CD4-positive, alpha-beta T cell treated with Interleukin-4 for 4 hours (primary cell): ENCODE measurements at places on chromosomes 6 and 20.

DNA sequence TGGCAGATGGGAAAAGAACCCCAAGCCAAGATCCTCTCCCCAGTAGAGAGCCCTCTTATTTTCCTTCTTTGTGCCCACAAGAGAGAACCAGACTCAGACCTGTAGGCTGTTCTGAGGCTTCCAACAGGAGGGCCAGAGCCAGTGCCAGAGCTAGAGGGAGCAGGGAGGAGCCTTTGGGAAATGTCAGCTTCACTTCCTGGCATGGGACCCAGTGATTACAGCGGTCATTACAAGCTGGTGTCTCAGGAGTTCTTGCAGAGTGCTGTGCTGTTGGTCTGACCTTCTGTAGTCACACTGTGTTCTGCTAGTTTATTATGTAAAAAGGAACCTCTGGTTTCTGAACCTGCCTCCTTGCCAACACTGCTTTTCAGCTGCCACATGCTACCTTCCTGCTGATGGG lies 38.9 kb downstream of the STK35 start:
- DNase-seq: no peak

- no peak for DNase-seq
Measured at GRCh38 chr20:50586531-50587232, 76.5 kb downstream of the PTPN1 start.

GRCh38 chr6:93124006-93124632 lies 295.2 kb downstream of the EPHA7 start:
- DNase-seq: no peak

- no peak for DNase-seq
Measured at GRCh38 chr6:40569162-40569910, 17.8 kb downstream of the LRFN2 start.

DNA sequence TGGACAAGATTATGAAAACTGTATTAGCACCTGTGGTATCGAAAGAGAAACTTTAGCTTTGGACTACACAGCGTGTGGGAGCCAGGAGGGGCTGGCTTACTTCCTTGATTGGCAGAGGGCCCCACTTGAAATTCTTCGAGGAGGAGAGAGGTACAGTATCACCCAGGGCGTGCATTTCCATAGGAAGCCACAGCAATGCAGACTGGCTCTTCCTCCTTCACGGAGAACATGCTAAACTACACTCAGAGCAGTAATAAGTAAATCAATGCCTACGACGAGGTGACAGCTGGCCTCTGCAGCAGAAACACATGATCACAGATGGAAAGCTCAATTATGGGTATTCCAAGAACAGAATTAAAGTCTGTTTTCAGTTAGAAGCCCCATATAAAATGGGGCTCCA lies 44.2 kb downstream of the MYLK4 start:
- DNase-seq: no peak

DNA sequence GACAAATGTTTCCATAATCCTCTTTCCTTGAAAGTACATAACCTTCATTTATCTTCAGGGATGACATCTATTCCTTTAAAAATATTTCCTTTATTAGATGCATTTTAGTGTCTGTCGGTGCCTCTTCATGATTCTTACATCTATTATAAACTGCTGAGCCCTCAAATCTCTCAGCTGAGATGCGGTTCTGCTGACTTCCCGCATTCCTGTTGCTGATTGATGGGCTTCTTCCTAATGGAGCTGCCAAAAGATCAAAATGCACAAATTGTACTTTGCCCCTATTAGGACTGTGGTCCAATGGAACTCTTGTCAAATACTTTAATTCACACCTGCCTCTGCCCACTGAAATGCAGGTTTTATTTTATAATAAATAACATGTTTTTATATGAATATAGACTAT lies 78.7 kb upstream of the SAMD5 start:
- DNase-seq: no peak

DNA sequence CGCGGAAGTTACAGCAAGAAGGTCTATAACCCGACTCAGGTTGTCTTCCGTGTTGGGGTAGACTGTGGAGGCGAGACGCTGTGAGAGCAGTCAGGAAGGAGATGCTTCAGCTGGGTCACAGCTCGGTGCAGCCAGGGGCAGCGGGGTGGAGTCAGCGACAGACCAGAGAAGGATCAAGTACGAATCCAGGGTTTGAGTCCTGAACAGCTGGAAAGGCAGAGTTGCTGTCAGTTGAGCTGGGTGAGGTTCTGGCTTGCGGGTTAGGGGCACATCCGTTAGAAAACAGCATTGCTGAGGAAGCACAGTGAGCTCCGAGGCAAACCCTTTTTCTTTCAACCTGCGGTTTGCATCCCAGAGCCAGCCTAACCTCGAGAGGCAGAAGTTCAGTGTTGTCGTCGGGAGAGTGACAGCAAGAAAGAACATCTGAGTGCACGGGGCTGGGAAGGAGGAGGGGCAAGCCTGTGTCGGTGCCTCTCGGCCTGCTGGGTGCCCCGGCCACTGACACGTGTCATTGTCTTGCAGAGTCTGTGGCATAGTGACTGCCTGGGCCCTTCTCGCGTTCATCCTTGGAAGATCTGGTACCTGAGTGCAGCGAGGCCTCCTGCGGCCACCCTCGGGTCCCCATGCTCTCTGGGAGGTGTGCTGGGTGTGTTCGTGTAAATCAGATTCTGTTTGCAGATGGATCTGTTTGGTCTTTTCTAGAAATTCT lies 20.0 kb downstream of the PNLDC1 start:
- peak; percentile 26 for DNase-seq

- no peak for DNase-seq
Measured at GRCh38 chr6:168746013-168746412, 305.0 kb downstream of the SMOC2 start.

DNA sequence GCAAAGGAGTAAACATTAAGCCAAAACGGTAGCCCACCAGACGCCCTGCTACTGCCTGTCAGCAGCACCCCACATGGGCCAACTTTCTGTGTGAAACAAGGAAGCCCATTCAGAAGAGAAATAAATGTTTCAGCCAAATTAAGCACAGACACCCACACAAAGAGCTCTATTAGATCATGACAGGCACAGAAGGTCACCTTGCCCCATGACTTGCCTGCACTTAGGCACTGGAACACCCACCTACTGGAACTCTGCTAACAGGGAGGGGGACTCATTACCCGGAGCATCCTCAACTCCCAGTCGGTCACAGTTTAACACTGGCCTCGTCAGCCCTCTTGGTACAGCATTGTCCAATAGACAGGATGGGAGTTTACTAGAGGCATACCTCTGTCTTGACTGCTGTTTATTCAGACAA lies 31.8 kb downstream of the GFOD1 start:
- no peak for DNase-seq

DNA sequence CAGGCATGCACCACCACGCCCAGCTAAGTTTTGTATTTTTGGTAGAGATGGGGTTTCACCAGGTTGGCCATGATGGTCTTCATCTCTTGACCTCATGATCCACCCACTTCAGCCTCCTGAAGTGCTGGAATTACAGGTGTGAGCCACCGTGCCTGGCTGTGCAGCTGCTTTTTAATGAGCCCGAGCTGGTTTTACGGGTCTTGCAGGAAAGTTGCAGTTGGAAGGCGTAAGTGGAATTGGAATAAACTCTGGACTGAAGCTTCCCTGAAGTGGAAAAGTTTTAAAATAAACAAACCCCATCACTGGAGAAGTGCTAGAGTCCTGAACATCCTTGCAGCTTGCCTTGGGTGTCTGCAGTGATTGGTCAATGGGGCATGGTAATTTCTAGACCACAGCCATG lies 40.4 kb downstream of the KIF25 start:
- no peak for DNase-seq

- DNase-seq: no peak
Measured at GRCh38 chr6:122494665-122495272, 23.2 kb upstream of the SERINC1 start.

GRCh38 chr6:165548450-165548849 lies 114.6 kb downstream of the PDE10A start:
- no peak for DNase-seq

DNA sequence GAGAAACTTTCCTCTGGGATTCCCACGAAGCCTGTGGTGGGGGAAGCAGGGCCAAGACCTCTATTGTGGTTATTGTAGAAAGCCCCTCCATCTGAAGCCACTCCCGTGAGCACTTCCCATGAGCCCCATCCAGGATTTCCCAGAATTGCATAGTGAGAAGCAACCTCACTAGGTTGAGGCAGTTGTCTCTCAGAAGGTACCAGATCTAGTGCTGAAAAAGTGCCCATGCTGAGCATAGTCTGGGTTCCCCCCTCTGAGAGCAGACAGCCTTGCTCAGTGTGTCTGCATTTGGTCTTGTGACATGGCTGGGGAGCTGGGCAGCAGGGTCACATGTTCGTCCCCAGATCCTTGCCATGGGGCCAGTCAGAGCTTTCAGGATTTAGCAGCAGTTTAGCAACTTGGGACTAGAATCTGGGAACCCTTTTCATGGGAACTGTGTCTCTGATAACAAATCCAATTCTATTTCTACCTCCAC lies 38.6 kb downstream of the SLC9A8 start:
- no peak for DNase-seq

GRCh38 chr20:56222945-56223344 lies 25.6 kb upstream of the MC3R start:
- DNase-seq: no peak

DNA sequence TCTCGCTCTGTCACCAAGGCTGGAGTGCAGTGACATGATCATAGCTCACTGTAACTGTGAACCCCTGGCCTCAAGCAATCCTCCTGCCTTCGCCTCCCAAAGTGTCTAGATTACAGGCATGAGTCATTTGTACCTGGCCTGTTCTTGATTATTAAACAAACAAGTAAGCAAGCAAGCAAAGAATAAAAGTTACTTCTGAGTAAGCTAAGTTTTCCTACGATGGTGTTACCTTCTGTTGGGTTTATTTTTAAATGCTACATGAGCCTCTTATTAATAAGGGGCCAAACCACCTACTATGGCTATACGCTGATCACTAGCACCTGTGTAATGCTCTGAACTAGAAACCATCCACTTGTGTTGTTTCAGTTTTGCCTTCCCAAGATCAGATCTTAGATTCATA lies 50.8 kb downstream of the IL22RA2 start:
- no peak for DNase-seq

DNA sequence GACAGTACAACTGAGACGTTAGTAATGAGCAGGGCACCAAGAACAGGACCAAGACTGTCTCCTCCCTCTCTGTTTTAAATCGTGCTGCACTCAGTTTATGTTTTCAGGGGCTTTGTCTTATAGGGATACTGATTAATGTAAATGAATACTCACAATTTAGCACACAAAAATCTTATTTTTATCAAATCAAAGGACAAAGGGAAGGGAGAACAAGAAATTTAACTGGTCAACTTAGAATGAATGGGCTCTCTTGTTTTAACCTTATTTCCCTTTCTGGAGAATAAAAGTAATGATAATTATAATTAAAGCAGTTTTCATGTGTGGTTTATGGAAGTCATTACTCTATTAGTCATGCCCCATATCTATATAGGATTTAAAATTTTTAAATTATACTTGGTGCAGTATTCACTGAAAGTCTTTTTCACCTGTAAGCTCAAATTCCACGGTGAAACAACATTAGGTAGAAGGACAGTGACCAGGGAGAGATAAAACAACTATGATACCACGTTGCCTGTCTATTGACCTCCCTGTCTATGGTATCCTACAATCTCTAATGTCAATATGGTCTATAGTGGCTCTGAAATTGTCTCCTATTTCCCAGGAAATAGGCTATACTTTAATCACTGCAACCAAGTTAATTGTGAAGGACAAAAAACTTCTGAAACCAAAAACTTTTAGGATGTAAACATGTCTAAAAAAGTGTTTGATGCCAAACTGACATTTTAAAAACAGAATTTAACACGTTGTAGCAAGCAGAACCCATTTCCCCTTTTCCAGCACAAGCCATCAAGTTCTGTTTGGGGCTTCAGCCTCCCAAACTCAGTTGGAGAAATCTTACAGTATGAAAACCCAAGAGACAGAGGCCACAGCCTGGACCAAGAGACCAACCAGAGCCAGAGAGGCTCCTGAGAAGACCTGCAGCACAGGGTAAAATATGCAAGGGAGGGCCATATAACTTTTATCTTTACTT lies 15.0 kb downstream of the ELOVL5 start:
- no peak for DNase-seq

- no peak for DNase-seq
Measured at GRCh38 chr20:53664121-53664520, 70.5 kb upstream of the ZNF217 start.

DNA sequence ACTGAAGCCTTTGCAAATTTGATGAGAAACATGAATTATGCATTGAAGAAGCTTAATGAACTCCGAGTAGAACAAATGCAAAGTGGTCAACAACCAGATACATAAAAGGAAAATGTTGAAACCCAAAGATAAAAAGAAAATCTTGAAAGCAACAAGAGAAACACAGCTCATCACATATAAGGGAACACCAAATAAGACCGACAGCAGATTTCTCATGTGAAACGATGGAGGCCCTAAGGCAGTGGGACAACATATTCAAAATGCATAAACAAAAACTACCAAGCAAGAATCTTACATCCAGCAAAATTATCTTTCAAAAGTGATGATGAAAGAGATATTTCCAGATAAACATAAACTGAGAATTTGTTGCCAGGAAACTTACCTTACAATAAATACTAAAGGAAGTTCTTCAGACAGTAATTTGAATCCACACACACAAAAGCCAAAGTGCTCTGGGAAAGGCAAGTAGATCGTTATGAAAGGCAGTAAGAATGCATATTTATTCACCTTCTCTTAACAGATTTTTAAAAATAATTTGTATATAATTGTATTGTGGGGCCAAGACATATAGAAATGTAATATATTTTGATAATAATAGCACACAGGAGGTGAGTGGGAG lies 22.5 kb downstream of the SLC52A3 start:
- no peak for DNase-seq

DNA sequence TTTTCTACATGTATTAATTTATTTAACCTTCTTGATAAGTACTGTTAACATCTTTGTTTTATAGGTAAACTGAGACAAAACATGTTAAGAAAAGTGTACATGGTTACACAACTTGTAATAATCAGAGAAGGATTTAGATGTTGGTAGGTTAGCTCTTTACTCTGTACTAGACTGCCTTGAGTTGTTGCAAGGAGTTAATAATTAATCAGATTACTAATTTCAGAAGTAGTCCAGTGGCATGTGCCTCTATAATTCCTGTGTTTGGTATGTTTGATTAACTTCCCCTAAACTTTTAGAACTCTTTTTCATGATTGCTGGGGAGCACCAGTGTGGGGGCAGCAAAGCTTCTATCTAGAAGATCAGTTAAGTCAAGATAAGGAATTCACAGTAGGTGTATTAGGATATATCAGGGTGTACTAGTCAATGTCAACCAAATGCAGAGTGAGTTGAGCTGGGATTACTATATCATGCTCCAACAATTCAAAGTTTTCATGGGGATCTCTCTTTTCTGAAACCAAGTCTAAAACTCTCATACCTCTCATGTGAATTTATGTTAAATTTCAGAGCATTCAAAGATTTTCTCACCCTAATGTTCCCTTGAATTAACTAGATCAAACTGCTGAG lies 129.7 kb upstream of the AHI1 start:
- DNase-seq: no peak

GRCh38 chr20:62889871-62890270 lies 28.2 kb upstream of the TCFL5 start:
- no peak for DNase-seq

DNA sequence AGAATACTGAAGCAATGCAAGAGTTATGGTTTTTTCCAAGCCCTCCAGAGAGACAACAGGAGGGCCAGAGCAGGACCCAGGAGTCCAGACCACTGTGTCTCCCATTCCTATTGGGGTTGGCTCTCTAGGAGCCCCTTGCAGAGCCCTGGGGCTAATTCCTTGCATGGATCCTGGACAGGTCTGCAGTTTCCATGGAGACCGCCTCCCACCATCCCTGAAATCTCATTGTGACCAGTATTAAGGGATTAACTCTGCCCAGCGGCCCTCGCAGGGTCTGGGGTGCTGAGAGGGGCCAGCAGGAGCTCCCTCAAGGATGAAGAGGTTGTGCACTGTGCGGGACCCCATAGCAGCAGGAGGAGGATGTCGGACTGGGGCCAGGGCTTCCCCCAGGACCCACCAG lies 34.8 kb downstream of the HNF4A start:
- no peak for DNase-seq

- no peak for DNase-seq
Measured at GRCh38 chr6:54892831-54893230, 46.3 kb downstream of the FAM83B start.
